ENCODE measurements at places on chromosomes 16 and 17.

- no peak for DNase-seq
Observed at GRCh38 chr16:56353054-56353921, 72.1 kb downstream of the AMFR start.

DNA sequence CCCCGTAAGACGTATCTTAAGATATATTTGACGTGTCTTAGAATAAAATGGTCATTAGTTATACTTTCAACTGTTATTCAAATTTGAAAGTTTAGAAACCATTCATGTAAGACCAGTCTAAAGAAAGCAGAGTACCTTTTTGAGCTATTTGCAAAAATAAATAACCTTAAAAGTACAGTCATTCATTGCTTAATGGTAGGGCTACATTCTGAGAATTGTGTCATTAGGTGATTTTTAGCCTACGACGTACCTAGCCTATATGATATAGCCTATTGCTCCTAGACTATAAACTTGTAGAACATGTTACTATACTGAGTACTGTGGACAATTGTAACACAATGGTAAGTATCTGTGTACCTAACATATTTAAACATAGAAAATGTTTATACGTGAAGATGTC, 139.2 kb downstream of the PHKB start:
- DNase-seq = no peak

DNA sequence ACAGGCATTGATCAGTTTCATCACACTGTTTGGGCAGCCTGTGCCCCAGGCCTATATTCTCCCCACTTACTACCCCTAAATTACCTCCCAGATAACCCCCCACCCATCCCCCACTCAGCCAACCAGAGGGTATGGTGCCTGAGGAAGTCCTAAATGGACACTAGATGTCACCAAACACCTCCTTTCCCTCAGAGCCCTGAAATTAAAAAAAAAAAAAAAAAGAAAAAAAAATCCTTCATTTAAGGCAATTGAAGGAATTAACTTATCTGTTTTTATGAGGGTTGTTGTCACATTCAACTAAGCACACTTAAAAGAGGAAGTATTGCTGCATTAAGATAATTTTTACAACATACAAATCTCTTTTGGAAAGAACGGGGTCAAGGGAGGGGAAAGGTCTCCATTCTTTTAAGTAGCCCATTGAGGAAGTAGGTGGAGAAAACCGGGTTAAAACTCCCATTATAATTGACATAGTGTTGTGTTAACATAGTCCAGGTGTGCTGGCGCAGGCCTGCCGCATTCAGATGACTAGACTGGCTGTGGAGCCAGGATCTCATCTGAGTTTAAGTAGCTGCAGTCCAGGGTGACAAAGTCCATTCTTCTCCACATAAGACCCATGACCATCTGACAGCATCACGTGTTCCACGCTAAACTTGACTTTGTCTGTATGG, 46.3 kb downstream of the SNX11 start:
- no peak for DNase-seq

GRCh38 chr16:60907645-60908044, 1128.6 kb downstream of the CDH8 start:
- DNase-seq = no peak

- no peak for DNase-seq
Observed at GRCh38 chr17:48484256-48484655, 46.6 kb downstream of the HOXB1 start.

DNA sequence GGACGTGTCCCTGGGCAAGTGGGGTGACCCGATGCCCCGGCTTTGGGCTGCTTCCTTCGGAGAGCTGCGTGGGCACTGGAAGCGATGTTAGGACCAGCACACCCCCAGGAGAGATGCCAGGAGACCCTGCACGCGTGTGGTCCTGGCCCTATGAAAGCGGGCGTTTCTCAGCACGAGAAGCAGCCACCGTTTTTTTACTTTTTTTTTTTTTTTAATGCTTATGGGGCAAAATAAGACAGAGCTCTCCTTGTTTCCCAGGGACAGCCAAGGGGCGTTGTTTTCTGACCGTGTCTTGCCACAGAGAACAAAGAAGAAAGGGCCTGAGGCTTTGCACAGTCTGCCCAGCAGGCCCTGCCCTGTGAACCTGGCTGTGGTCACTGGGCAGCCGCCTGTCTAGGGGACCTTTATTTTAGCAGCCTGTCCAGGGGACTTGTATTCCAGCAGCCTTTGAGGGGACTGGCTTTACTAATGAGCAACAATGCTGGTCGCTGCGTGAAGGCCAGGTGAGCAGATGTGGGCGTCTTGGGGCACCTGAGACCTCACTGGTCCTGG, 996 bp downstream of the SLC25A10 start:
- DNase-seq = no peak

DNA sequence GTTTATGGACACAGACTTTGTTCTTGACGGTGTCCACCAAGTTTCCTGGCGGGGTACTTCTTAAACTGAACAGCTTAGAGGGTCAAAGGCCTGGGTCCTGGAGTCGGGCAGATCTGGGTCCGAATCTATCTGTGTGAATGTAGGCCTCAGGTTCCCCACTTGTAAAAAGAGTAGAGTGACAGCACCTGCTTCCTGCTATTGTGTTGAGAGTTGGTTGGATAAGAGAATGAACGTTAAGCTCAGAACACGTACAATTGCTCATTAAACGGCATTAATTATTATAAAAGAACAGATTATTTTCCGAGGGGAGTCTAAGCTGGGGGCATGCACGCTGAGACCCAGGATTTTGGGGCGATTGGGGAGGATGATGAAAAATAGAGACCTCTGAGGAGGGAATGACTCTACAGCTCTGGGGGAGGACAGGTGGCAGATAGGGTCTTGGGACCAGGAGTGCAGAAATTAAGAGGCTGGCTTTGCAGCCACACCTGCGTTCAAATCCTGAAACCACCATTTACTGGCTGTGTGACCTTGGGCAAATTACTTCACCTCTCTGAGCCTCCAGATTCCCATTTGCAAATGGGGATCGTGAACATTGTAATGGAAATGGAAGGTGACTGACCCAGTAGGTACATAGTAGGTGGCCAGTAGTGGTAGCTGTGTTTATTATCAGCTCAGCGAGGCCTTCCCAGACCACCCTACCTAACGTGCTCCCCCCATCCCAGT, 862 bp downstream of the CLEC16A start:
- no peak for DNase-seq

- DNase-seq = no peak
Observed at GRCh38 chr16:72856797-72857196, 191.1 kb downstream of the ZFHX3 start.

DNA sequence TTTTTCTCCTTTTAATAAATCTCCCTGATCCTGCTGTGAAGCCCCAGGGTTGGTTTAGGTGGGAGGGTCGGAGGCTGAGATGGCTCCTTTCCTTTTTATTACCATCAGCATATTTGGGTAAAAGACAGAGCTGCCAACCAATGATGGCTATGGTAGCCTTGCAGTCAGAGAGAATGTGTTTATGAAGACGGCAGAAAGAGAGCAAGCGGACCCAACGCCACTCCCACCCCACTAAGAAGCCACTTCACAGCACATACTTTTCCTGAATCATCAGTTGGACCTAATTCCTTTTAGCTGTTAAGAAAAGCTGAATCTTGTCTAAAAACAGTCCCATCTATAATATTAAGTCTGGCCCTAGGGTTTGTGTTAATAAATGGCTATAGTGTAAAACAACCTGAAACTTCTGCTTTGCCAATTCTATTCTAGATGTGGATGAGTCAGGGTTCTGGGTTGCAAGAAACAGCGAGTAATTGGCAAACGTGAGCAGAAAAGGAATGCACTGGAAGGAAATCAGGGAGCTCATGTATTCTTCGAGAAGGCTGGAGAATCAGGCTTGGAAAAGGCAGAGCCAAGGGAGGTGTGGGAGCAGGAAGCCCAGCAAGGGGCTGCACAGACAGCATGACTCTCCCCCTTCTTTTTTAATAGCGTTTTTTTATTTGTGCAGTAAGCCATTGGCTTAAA, 34.0 kb upstream of the PRKCA start:
- DNase-seq = peak; percentile 57

DNA sequence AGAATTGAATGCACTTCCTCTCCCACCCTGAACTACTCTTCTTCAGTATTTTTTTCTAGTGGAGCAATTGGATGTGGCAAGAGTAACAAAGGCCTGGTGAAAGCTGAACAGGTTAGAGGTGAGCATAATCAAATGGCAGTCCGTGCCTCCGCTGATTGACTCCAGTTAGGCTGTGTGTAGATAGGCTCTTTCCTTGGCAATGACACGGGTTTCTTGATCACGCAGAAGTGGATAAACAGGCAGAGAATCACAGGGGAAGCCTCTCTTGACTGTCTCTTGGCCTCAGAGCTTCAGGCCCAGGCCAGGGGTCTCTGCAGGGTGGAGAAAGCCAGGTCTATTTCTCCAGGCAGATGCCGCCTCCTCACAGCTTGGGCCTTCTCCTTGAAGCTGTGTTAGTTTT, 4.2 kb downstream of the CD300LB start:
- no peak for DNase-seq

DNA sequence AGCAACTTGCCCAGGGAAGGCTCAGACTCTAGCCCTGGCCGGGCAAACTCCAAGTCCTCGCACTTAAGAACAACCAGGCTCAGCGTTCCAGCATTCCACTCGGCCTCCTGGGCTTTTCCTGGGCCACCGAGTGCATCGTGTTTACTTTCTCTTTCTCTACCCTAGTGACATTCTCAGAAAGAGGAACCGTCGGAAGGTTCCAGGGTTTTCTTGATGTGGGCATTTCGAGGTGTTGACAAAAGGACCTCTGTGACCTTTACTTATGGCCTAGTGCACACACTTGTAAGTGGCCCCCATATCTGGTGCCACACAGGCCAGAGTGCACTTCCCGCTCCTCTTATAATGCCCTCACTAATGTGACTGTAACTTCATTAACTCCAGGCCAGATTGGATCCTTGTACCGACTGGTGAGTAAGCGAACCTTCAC, 3.1 kb upstream of the BANP start:
- no peak for DNase-seq

GRCh38 chr17:72104164-72104862, 16.5 kb upstream of the SOX9 start:
- DNase-seq = no peak

DNA sequence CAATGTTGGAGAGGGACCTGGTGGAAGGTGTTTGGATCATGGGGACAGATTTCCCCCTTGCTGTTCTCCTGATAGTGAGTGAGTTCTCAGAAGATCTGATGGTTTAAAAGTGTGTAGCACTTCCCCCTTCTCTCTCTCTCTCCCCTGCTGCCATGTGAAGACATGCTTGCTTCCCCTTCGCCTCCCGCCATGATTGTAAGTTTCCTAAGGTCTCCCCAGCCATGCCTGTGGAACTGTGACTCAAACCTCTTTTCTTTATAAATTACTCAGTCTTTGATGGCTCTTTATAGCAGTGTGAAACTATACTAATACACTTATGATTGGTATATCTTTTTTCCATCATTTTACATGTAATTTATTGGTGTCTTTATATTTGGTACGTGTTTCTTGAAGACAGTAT, 13.4 kb downstream of the ADGRG5 start:
- no peak for DNase-seq

- no peak for DNase-seq
Observed at GRCh38 chr17:6524520-6524919, 31.8 kb downstream of the PITPNM3 start.

DNA sequence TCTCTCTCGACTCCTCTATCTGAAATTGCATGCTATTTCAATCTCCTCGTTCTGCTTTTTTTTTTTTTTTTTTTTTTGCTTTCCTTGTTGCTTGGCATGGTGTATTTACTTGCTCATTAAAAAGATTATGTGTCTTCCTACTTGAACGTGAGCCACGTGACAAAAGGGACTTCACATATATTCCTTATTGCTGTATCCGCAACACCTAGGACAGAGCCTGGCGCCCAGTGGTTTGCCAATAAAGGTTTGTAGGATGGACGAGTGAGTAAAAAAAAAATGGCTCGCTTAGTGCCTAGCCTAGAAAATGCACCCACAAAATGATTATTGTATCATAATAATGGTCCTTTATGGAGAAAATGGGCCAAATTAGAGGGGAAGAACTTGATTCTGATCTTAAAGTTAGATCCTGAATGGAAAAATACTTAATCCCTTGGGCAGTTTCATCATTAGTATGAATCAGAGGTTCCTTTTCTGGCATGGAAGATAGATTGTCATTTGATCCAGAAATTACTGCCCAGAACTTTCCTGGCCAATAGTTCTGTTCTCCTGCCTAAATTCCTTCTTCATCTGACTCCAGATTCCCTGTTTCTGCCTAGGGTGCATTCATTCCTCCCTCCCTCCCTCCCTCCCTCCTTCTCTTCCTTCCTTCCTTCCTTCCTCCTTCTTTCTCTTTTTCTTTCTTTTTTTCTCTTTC, 13.6 kb upstream of the TMEM220 start:
- peak; percentile 55 for DNase-seq

DNA sequence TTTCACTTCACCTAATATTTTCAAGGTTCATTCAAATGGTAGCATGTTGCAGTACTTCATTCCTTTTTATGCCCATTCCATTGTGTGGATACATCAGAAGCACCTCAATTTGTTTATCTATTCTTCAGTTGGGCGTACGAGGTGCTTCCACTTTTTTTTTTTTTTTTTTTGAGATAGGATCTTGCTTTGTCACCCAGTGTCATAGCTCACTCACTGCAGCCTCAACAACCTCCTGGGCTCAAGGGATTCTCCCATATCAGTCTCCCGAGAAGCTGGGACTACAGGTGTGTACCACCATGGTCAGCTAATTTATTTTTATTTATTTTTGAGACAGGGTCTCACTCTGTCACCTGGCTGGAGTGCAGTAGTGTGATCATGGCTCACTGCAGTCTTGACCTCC, 22.5 kb upstream of the SPNS3 start:
- DNase-seq = no peak

- no peak for DNase-seq
Observed at GRCh38 chr17:27200476-27200875, 93.4 kb upstream of the WSB1 start.

- DNase-seq = no peak
Observed at GRCh38 chr17:73958453-73958852, 245.0 kb upstream of the RPL38 start.

DNA sequence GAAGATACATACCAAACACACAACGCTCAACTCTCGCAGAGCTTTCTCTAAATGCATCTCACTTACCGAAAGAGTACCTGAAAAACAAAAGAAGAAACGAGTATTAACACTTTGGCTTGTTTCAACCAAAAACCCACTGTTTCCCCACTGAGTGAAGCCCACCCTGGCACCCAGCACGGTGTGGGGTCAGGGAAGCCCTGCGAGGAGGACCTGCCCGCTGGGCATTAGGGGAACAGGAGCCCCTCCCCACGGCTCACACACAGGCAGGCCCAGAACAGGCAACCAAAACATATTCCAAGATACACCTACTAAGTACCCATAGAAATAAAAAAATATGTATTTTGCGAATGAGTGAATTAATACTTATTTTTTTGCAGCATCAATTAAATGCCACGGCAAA, 36.6 kb downstream of the LMF1 start:
- no peak for DNase-seq

GRCh38 chr17:29357821-29358232, 32.3 kb upstream of the TAOK1 start:
- DNase-seq = no peak

Data from GM04504 (cell line).